ENCODE measurements at places on chromosomes 1 and 21.

DNA sequence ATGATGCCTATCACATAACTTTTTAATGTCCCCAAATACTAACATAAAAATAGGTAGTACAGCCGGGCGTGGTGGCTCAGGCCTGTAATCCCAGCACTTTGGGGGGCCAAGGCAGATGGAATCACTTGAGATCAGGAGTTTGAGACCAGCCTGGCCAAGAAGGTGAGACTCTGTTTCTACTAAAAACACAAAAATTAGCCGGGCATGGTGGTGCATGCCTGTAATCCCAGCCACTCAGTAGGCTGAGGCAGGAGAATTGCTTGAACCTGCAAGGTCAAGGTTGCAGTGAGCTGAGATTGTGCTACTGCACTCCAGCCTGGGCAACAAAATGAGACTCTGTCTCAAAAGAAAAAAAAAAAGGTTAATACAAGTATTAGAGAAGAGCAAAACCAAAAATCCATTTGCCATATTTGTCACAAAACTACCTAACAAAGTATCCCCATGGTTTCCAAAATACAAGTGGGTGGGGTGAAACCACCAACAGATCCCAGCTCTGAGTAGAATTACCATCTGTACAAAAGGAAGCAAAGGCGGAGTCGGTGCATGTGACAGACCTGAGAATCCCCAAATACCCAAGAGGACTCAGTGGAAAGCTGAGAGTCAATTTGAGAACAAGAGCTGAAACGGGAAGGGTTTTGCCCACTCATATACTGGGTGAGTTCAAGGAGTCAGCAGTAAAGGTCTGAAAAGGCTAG is 113.2 kb downstream of the TOMM20 start:
- peak; percentile 19 for DNase-seq

DNA sequence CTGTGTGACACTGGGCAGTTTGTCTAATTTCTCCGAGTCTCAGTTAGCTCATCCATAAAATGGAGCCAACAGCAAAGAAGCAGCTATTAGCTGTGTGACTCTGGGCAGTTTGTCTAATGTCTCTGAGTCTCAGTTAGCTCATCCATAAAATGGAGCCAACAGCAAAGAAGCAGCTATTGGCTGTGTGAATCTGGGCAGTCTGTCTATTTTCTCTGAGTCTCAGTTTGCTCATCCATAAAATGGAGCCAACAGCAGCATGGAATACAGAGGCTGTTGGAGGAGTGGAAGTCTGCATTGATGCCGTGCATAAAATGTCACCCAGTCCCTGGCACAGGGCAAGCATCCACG is 297.0 kb upstream of the VAMP3 start:
- no peak for DNase-seq

DNA sequence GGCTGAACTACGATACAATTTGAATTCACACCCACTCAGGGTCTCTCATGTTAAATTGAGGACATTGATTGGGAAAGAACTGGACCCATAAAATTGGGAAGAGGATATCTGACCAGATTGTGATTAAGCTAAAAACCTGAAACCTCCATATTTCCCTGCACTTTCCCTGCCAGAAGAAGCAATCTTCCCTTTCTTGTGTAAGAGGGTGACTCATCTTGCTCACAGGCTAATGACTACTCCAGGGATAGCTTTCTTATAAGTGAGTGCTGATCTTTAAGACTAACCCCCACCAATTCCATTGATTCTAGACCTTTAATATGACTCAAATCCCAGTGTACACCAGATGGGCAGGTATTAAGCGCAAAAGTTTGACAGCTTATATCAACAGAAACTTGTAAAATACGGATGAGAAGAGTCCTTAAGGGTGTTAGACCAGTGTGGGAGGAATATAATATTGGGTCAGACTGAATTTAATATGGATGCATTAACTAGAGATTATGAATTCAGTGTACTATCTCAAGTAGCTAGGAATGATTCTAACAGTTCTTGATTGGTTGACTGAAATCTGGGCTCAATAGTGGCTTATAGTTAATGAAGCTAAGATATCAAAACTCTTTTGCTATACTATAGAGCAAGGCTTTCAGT is 12.1 kb upstream of the SGIP1 start:
- no peak for DNase-seq

- DNase-seq = no peak
These were observed 44.5 kb upstream of the PRRX1 start for GRCh38 chr1:170619241-170620028.

GRCh38 chr1:153397051-153397923 is 6.4 kb upstream of the S100A8 start:
- DNase-seq = no peak

GRCh38 chr1:80919426-80919825 is 881.3 kb upstream of the ADGRL2 start:
- DNase-seq = no peak

DNA sequence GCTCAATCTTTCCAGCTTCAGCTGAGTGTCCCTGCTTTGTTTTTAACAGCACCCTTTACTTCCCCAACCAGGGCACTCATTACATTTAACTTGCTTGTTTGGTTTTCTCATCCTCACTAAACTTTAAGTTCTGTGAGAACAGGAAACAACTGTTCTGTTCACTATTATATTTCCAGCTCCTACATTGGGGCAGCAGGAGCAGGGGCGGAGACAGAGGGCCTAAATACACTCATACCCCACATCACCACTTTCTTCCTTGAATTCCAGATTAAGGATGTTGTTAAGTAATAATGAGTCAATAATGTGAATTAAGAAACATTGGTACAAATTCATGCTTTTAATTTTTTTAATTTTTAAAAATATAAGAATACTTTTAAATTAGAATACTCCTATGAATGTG is 6.0 kb downstream of the DRAM2 start:
- DNase-seq = no peak

- no peak for DNase-seq
These were observed 25.3 kb upstream of the FAAH start for GRCh38 chr1:46368791-46369190.

GRCh38 chr21:34372321-34372720 is 3.0 kb upstream of the SMIM11 start:
- DNase-seq = no peak

DNA sequence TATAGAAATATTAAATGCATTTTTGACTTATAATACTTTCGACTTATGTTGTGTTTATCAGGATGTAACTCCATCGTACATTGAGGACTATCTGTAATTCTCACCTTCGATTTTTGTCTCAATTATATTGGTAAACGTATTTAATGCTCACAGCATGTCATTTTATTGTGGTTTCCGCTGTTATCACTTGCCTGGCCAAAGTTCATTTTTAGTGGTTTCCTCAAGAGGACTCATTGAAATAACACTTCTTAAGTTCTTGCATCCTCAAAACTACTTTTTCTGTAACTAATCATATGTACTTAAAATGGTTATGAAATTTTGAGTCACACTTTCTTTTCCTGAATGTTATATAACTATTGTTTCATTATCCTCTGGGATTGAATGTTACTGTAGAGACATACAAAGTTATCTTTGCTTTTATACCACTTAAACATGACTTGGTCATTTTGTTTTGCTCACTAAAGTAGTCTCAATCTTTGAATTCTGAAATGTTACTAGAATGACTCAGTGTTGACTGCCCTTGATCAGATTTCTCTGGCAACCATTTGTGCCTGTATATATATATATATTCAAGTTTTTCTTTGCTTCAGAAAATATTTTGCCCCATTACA is 289.6 kb upstream of the PROX1 start:
- no peak for DNase-seq

DNA sequence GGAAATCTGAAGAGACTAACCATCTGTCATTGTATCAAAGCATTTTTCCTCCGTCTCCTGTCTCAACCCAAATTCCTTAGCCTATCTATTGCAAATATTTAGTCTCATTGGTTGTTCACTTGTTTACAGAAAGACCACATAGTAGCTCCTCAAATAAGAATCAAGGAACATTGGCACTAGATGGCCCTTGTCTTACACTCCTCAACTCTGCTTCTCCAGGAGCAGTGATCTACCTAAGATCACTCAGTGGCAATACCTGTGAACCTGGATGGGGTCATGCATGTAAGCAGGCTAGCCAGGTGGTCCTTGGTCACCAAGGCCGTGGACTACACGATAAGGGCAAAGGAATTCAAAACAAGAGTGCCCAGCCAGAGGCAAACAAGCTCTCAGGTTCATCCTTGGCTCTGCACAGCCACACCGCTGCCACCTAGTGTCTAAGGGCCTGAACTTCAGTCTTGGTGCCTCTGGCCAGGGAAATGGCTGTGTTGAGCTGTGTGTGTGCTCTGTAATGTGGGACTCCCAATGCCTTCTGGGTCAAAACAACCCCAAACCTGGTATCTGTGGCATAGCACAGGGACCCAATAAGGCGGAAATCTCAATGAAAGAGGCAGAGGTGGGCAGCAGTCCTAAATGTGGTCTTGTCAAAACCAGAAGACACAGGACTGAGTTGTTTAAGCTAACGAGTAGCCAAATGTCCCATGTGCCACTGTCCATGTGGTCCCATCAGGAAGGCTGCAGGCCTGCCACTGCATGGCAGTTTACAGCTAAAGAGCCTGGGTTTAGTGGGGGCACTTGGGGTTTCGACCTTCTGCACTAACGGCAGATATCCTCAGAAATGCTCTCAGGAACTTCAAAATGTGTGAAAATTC is 54.5 kb downstream of the GPR161 start:
- DNase-seq = peak; percentile 58

- no peak for DNase-seq
These were observed 10.5 kb downstream of the WNT9A start for GRCh38 chr1:227937031-227937837.

DNA sequence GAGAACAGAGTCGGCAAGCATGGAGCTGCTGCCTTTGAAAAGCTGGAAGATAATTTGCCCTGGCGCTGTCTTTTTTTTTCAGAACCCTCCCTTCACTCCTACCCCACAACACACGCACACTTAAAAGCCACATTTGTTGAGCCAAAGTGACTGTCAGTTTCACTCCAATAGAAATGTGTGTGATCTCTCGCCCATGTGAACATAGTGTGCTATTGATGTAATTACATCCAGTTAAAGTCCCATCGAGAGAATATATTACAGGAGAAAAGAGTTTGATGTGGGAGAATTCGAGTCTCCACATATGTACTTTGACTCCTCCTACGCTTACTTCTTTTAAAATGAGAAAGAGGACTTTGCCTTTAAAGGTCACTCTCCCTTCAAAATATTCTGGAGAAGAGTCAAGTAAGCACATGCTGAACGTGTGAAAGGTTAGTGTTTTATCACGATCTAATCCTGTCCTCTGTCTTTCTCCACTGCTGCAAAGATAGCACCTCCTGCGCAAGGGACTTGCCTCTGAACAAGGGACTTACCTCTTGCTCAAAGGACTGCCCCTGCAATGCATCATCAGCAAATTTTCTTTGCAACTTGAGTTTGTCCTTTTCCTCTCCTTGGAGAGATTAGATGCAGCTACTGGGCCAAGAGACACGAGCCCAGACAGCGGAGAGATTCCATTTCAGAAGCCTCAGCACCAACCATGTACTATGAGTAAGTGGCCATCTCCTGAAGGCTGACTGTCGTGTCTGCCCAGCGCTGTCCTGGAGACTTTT is 613.9 kb downstream of the PTPRU start:
- DNase-seq = no peak

- DNase-seq = no peak
These were observed 52.4 kb upstream of the H6PD start for GRCh38 chr1:9181990-9182783.

DNA sequence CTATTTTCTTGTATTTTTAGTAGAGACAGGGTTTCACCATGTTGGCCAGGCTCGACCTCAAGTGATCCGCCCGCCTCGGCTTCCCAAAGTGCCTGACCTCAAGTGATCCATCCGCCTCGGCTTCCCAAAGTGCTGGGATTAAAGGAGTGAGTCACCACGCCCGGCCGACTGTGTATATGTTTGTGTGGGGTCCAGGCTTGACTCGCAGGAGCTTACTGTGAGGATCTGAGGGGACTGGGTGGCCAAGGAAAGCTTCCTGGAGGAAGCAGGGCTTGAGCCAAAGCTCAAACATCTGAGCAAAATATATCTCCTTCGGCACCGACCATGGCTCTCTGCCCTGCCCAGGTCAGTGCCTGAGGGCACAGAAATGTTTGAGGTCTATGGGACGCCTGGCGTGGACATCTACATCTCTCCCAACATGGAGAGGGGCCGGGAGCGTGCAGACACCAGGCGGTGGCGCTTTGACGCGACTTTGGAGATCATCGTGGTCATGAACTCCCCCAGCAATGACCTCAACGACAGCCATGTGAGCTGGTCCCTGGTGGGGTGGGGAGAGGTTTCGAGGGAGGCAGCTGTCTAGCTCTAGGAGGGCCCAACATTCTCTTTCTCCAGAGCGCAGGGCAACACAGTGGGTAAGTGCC is 10.5 kb downstream of the PADI3 start:
- no peak for DNase-seq

DNA sequence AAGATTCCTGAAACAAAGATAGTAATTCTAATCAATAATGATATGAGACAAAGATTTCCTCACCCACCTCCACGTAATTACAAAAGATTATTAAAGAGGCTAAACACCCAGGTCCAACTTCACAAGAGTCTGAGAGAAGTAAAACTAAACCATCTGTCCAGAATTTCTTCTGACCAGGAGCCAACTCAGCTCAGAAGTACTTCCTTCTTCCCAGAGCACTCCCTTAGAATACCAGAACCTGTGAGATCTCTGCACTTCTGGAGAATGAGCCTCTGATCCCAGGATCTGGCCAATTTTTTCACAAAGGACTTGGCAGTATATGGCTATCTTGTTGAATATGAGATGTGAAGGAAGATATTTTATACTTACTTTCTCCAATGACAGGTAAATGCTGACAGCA is 120.6 kb upstream of the PALMD start:
- DNase-seq = no peak

GRCh38 chr1:14184454-14184853 is 414.0 kb upstream of the KAZN start:
- DNase-seq = no peak

DNA sequence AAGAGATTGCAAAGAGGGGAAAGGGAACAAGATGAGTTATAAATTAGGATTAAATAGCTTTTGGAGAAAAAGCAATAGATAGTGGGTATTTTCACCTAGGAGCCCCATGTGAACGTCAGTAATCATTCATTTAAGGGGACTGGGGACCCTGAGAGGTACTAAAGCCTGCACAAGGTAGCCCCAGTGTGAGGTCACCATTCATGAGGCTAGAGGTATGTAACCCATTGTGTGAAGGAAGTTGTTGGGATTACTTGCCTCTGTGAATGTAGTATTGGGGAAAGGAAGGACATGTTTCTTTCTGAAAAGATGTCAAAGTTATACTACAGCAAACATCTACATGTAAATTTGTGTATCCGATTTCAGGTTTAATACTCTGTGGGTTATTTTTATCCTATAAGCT is 276.8 kb downstream of the TBX15 start:
- no peak for DNase-seq

GRCh38 chr1:41525891-41526587 is 41.6 kb upstream of the EDN2 start:
- DNase-seq = no peak

GRCh38 chr1:110237386-110238152 is 27.5 kb downstream of the KCNC4 start:
- no peak for DNase-seq
